ENCODE measurements at places on chromosomes 13 and 19. TPM values are rescaled to one million over a fixed set of nuclear protein-coding genes. Genes with fewer than 3 reads are reported as not detected.

PCP2 gene
- not detected for total RNA-seq

PRR12 gene
- 0.36 TPM for total RNA-seq

MRPL4 gene
- total RNA-seq: 32.8 TPM

MYO9B gene
- 59.7 TPM for total RNA-seq

ZNF473 gene
- 10.8 TPM for total RNA-seq

PROZ gene
- total RNA-seq: not detected

SNAPC2 gene
- 12.5 TPM for total RNA-seq

PNMA8A gene
- 0.90 TPM for total RNA-seq

LAIR1 gene
- not detected for total RNA-seq

ZNF45 gene
- 15.0 TPM for total RNA-seq

TYROBP gene
- total RNA-seq: not detected
